Natural killer cell treated with Interleukin-12 subunit alpha and Interleukin-12 subunit beta and Interleukin-15 and Interleukin-18, amount 100 ng/mL, for 72 hours (primary cell): ENCODE measurements at places on chromosomes 5 and 9. TPM values are rescaled to one million over a fixed set of nuclear protein-coding genes. Genes with fewer than 3 reads are reported as not detected.

SPAG8 gene
- total RNA-seq, result 0.19 TPM

SPATA31E1 gene
- total RNA-seq, result not detected

- DNase-seq, result no peak
Observed at GRCh38 chr5:93164690-93165089, 416.3 kb downstream of the NR2F1-AS1 start.

DNA sequence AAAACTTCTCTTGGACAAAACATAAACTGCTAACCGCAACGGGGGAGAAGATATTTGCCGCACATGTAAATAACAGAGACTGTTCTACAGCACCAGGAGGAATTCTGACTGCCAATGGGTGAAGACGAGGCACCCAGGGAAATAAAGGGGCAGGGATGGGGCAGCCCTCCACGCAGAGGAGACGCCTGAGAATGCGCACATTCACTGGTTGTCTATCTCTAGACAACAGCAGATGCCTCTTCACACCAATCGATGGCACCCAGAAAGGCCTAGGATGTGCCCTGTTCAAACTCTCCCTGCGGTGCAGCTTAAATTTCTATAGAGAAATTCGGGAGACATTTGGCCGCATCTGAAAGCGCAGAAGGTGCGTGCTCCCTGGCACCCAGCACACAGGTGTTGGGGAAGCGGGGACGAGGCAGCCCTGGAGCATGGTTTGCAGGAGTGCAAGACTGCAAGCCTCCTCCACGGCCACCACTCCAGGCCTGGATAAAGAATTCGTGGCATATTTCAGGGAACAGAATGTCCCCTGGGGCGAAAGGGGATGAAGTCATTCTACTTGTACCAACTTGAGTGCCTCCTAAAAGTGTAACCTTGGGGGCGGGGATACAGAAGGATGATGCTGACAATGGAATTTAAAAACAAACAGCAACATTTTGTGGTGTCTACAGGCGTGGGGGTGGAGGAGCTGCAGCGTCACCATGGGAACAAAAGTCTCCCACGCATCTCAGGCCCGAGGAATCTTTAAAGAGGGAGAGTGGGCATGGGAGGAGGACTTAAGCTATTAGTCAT, 6.3 kb upstream of the IRX2 start:
- DNase-seq, result no peak

BTNL9 gene
- total RNA-seq, result not detected

FAXDC2 gene
- total RNA-seq, result not detected

ADAMTSL1 gene
- total RNA-seq, result not detected

- DNase-seq, result no peak
Observed at GRCh38 chr5:136985785-136986475, 513.2 kb downstream of the SPOCK1 start.

ARL14EPL gene
- not detected for total RNA-seq

GRCh38 chr5:65938256-65938655, 11.9 kb downstream of the ERBIN start:
- DNase-seq, result no peak

GRM6 gene
- not detected for total RNA-seq

DNA sequence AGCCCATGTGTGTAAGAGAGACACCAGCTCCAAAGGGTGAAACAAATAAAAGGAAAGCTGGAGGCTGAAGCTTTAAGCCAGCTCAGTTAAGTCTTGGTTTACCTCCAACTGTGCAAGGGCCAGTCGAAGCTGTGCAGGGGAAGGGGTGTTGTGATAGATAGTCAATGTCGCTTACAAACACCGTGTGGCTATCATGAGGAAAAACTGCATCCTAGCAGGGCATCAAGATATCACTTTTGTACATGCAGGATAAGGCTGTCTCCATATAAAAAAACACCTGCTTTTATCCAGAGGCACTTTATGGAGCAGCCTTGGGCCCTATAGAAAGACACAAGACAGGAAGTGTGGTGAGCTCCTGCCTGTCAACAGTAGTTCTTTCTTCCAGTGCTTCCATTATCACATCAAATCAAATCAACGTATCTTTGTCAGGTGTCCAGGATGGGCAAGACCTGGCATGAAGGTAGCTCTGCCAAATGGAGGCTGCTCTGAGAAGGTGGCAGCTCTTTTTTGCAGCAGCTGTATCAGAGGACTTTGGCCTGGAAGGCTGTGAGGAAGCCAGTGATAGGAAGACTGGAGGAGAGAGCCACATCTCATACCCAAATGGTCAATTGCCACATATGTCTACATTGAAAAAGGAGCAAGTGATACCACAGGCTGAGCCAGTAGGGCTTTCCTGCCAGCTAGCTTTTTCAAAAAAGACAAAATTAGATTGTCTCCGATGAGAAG, 29.3 kb upstream of the SELENOP start:
- no peak for DNase-seq

PLK2 gene
- 4.0 TPM for total RNA-seq

GRCh38 chr9:126694206-126695081, 80.7 kb downstream of the LMX1B start:
- peak; percentile 23 for DNase-seq

GRCh38 chr5:52989781-52990527, 802 bp downstream of the ITGA2 start:
- DNase-seq, result no peak

DNA sequence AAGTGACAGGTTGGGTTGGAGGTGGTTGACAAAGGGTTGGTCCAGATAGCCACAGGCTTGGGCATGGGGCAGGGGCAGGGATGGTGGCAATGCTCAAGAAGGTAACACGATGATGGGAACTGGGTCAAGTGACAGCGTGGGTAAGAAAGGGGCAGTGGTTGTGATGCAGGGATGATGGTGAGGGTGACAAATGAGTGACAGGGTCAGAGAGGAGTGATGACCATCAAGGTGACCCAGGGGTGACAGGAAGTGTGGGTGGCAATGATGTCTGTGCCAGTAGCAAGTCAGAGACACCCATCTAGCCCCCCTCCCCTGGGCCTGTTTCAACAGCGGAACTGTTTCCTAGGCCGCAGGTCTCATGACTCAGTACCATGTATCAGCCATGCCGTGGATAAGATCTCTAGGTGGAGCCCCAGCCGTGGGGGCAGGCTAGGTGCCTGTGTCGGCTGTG, 20.5 kb downstream of the AQP3 start:
- no peak for DNase-seq
